ENCODE measurements at places on chromosomes 12 and 14.

GRCh38 chr14:87111126-87111525 is 881.9 kb downstream of the GALC start:
- DNase-seq, result no peak

DNA sequence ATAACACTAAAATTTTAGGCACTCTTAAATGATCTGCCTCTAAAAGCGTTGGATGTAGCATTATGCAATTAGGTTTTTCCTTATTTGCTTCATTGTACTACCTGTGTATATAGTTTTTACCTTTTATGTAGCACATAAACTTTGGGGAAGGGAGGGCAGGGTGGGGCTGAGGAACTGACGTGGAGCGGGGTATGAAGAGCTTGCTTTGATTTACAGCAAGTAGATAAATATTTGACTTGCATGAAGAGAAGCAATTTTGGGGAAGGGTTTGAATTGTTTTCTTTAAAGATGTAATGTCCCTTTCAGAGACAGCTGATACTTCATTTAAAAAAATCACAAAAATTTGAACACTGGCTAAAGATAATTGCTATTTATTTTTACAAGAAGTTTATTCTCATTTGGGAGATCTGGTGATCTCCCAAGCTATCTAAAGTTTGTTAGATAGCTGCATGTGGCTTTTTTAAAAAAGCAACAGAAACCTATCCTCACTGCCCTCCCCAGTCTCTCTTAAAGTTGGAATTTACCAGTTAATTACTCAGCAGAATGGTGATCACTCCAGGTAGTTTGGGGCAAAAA is 4.1 kb downstream of the CDKN1B start:
- no peak for DNase-seq

GRCh38 chr12:65902500-65902899 is 78.2 kb downstream of the HMGA2 start:
- DNase-seq, result no peak

DNA sequence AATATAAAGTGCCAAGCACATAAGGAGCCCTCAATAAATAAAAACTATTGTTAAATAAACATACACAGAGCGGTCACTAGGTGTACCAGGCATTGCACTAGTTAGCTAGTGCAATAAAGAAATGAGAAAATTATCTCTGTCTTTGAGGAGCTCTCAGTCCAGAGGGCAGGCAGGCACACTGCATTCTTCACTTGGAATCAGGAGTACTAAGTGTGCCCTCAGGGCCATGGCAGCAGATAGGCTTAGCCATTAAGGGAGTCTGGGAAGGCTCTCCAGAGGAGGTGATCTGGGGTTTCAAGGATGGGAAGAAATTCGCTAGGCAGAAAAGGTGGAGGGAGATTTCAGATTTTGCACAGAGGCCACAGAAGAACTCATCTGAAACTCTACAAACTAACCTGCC is 9.1 kb downstream of the ABCD4 start:
- no peak for DNase-seq

GRCh38 chr12:92551853-92552397 is 150.9 kb upstream of the PLEKHG7 start:
- no peak for DNase-seq

DNA sequence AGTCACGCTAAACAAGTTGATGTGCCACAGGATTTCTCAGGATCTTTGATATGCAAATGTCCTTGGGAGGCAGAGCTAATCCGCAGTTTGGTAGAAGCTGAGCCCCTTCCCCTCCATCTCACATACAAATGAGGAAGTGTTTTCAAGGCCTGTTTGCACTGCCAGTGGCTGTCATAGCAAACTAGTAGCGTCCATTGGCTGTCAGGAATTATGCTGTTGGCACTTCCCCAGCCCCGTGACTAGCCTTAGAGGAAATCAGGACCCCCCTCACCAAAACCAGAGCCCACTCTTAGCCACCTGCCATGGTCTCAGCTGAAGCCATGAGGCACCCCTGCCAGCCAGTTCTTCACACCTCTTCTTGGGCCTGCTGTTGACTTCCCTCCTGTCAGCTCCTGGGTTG is 253.9 kb downstream of the CACNA1C start:
- DNase-seq, result no peak

DNA sequence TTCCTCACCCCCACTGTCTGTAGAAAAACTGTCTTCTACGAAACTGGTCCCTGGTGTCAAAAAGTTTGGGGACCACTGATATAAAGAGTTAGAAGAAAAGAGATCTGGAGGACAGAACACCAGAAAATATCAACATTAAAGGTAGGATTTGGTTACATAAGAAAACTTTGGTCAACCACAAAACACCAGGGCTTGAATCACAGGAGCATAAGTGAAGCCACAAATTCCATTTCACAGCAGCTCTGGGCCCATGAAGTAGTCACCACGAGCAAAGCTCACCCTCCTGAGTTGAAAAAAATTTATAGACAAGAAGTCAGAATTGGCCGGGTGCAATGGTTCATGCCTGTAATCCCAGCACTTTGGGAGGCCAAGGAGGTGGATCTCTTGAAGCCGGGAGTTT is 19.4 kb downstream of the RALGAPA1 start:
- no peak for DNase-seq
